Endothelial cell (in vitro differentiated cells): ENCODE measurements at places on chromosomes 7 and 10. TPM values are rescaled to one million over a fixed set of nuclear protein-coding genes. Genes with fewer than 3 reads are reported as not detected.

DNA sequence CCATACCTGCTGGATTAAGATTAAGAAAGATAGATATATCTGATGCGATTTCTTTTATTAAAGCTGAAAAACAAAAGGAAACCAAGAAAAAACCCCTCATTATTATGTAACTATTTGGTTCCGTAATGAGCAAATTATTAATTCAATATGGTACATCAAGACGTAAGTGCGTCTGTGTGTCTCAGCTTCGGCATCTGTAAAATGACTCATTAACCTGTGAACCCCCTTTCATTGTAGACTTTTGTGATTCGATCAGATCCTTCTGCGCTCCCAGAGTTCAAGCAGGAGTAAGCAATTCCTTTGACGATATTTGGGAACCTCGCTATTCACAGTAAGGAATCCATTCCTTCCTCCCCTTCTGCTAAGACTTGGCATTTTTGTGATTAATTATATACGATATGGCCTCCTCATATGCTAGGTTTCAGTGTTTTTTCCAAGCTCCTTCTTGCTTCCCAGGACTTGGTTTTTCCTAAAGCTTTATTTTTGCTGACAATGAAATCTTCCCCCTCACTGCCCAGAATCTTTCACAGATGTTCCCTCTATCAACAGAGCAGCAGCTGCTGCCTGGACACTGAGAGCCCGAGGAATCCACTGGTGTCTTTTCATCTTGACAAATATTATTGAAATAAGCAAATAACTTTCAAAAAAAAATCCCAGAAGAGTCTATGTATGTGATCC lies 171.7 kb upstream of the CELF2 start:
- no peak for DNase-seq

- DNase-seq: no peak
These were observed 272.5 kb downstream of the NEBL start for GRCh38 chr10:20624642-20625041.

DNA sequence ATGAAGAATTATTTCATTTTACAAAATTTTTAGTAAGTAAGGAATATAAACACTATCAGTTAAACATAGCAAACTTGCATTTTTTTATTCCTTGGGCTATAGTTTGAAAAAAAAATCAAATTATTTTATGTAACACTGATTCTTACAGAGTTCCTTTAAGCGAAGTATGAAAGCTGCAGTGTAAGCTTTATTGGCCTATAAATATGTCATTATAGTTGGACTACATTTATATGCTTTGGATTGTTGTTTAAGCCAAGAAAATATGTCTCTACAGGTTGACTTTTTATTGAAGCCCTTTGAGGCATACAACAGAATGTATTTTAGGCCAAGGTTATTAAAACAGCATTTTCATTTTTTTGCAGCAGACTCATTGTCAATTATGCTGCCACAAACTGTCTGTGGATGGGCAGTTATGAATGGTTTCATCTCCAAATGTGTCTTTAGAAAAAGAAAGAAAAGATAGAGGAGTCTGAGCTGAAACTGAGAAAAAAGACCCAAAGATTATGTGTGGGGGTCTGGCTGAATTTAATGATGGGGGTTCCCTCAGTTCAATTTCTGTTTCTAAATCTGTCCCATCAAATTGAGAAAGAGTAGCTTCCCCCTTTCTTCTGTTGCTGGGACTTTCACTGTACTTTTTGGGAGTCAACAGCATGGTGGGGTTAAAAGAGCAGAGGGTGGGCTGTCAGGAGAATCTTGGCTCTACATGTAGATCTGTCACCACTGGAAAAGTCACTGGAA lies 43.1 kb downstream of the ARID5B start:
- no peak for DNase-seq

The CADPS2 gene
- total RNA-seq: 27.8 TPM

The HMX3 gene
- not detected for total RNA-seq
